ENCODE measurements at places on chromosomes 1 and 21. TPM values are rescaled to one million over a fixed set of nuclear protein-coding genes. Genes with fewer than 3 reads are reported as not detected.

KRTAP22-2 gene
- total RNA-seq: not detected

GJB3 gene
- 136 TPM for total RNA-seq

KIF2C gene
- 0.79 TPM for total RNA-seq

RGS16 gene
- total RNA-seq: 3.7 TPM

DMBX1 gene
- not detected for total RNA-seq

Data from bronchial epithelial cell (primary cell).